Jurkat, Clone E6-1 (cell line): ENCODE measurements at places on chromosomes 6 and 20.

- no peak for DNase-seq
Measured at GRCh38 chr6:110615722-110616121, 139.3 kb upstream of the SLC22A16 start.

DNA sequence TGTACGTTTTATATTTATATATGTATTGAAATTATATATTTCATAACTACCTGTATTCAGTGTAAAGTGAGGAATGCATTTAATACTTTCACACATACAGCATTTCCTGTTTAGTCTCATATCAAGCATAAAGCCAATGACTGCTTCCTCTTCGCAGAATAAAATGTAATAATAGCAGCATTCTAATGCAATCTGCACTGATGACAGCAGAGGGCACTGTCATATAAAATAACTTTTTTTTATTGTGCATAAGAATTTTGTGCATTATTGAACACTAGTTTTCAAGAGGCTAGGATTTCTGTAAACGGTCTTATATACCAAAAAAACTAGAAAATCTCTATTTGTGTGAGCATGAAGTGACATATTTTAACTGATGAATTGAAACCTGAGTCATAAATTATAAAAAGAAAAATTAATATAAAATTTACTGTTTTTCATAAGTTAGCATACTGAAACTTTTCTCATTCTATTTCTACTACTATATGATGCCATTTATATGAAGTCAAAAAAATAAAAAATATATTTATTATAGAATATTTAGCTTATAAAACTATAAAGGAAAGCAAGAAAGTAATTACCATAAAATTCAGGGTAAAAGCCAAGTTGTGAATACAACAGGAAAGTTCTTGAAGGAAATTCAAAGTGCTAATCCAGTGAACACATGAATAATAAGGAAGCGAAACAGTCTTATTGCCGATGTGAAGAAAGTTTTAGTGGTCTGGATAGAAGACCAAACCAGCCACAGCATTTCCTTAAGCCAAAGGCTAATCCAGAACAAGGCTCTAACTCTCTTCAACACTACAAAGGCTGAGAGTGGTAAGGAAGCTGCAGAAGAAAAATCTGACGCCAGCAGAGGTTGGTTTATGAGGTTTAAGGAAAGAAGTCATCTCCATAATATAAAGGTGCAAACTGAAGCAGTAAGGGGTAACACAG is 36.3 kb downstream of the RNF146 start:
- DNase-seq: peak; percentile 48

DNA sequence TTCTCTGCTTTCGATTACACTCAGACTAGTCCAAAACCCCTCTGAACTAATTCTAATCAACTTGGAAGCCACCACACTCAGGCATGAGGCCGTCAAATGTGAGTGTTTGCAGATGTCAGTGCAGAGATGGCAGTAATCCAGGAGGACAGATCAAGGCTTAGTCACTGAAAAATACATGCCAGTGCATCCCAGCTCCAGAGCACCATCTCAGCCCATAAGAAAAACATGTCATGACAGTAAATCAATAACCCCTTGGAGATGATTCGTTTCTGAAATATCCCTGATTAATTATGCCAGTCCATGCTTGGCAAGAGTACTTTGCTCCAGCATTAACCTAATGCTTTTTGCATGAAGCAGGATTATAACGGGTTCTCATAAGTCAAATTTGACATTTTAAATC is 179.5 kb downstream of the ADAT2 start:
- DNase-seq: no peak

DNA sequence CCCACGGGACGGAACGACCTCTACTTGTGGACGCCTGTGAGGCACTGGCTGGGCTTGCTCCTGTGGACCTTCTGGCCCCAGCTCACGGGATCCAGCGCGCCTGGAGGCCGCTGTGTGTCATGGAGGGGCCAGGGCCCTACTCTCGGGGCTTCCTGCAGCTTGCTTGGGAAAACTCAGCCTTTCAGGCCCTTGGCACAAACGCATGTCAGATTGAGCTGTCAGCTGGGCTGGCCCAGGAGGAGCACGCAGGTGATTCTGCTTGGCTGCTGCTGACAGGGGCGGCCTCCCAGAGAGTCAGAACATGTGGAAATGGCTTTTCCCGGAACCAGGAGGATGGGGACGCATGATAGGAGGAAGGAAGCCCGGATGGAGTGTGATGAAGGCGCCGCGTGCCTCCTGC is 39.7 kb downstream of the TMEM181 start:
- no peak for DNase-seq

GRCh38 chr6:101422811-101423210 is 29.3 kb downstream of the GRIK2 start:
- no peak for DNase-seq

GRCh38 chr6:13911337-13911736 is 13.4 kb upstream of the RNF182 start:
- DNase-seq: no peak

- DNase-seq: no peak
Measured at GRCh38 chr20:14687313-14687712, 349.9 kb upstream of the FLRT3 start.

- DNase-seq: peak; percentile 69
Measured at GRCh38 chr20:63037669-63038268, 31.0 kb upstream of the BHLHE23 start.

- no peak for DNase-seq
Measured at GRCh38 chr6:169848946-169849345, 97.5 kb downstream of the ERMARD start.
